ENCODE measurements at places on chromosomes 1 and 21. TPM values are rescaled to one million over a fixed set of nuclear protein-coding genes. Genes with fewer than 3 reads are reported as not detected.

DNA sequence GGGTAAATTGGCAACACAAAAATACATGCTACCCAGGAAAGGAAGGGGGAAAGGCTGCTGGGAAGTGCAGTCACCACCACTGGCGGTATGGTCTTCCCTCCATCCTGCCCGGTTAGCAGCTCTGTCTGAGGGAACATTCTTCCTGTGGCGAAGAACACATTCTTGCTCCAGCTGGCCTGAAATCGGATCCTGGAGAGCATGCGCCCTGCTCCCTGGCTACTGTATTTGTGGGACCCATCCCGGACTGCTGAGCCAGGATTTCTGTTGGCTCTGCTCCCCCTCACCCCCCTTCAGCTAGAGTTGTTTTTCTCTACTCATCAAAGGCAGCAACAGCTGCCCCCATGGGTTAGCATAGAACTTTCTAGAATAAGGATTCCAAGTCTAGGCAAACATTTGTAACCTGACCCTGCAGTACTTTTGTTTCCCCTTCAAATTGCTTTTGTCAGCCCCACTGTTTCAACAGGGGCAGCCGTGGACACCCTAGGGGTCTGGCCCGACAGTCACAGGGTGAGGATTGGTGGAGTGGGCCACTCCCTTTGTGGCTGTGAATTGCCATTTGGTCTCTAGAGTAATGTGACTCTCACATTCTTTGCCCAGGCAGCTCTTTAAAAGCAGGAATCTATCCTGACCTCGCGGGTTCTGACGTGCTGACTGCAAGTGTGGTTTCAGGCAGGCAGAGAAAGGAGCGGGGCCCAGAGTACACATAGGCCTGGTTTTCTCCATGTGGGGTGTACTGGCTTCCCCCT is 157.7 kb downstream of the TOMM20 start:
- no peak for DNase-seq

DNA sequence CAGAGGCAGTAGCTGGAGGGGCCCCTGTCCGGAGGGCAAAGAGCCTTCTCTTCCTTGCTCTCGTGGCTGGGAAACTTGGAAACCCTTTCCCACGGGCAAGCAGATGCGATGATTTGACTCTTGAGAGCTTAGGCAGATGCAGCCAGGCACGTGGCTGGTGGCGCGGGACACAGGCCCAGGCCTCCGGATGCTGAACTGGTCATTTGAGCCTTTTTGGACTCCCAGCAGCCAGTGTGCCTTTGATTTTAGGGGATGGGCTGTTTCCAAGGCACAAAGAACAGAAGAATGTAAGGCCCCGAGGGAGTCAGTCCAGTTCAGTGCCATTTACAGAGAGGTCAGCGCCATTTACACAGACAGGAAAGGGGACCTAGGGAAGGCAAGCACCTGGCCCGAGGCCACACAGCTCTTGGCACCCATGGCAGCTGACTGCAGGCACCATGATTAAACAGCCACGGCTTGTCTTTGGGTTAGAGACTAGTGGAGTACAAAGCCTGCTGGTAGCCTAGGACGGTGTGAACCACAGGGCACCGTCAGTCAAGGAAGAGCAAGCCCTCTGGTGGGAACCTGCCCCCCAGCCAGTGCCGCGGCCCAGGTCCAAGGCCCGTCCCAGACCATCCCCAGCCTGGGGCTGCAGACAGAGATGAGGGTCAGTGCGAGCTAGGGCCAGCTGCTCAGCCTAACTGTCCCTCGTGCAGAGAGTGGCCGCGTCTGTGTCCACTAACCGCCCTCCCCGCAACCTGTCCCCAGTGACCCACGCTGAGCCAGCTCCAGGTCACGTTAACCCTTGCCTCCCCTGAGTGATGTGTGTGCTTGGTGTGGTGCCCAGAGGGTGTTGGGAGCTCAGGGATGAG is 20.4 kb upstream of the CCDC27 start:
- DNase-seq, result no peak

- DNase-seq, result no peak
Observed at GRCh38 chr1:189084811-189085210, 1392.9 kb downstream of the BRINP3 start.

Gene SPATA46
- not detected for total RNA-seq

DNA sequence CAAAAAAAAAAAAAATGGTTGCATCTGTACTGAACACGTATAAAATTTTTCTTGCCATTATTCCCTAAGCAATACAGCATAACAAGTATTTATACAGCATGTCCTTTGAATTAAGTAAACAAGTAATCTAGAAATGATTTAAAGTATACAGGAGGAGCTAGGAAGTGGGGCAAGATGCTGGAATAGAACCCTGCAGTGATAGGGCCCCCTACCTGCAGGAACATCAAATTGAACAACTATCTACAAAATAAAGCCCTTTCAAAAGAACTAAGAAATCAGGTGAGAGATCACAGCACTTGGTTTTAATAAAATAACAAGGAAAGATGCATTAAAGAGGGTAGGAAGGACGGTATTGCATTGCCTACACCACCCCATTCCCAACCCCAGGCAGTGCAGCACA is 10.9 kb downstream of the TSHB start:
- DNase-seq, result no peak
